Caco-2 (cell line): ENCODE measurements at places on chromosomes 2 and 18.

DNA sequence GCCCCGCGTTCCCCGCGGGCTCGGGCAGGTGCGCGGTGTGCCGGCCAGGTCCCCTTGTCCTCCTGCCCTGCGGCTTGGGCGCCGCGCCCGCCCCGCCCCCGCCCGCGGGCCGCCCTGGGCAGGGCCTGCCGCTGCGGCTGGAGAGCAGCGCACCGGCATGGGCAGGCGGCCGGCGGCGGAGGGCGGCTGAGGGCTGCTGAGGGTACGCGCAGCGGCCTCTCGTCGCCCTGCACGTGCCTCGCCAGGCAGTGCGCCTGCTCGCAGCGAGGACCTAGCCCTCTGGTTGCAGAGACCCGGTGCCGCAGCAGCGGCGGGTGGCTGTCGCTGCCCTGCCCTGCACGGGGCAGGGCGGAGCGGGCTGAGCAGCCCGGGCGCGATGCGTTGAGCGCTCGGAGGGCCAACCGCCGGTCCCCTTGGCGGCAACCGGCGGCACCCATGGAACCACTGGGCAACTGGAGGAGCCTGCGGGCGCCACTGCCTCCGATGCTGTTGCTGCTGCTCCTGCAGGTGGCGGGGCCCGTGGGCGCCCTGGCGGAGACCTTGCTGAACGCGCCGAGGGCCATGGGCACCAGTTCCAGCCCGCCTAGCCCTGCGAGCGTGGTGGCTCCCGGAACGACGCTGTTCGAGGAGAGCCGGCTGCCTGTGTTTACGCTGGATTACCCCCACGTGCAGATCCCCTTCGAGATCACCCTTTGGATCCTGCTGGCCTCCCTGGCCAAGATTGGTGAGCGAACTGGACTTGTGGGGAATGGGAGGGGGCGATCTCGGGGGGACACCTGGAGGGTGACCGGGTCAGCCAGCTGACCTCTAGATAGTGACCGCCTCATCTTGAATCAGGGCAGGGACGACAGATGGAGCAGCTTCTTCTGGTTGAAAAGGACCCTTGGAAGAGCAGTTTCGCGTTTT is at the start of gene SLC9A2:
SLC9A2 (plus strand) TSS at position 140 of the 906 bp plus-strand sequence; CDS start at position 436, 296 bp downstream.
- peak; percentile 77 for DNase-seq

GRCh38 chr2:190254063-190254850 is 65.4 kb downstream of the HIBCH start:
- no peak for DNase-seq

DNA sequence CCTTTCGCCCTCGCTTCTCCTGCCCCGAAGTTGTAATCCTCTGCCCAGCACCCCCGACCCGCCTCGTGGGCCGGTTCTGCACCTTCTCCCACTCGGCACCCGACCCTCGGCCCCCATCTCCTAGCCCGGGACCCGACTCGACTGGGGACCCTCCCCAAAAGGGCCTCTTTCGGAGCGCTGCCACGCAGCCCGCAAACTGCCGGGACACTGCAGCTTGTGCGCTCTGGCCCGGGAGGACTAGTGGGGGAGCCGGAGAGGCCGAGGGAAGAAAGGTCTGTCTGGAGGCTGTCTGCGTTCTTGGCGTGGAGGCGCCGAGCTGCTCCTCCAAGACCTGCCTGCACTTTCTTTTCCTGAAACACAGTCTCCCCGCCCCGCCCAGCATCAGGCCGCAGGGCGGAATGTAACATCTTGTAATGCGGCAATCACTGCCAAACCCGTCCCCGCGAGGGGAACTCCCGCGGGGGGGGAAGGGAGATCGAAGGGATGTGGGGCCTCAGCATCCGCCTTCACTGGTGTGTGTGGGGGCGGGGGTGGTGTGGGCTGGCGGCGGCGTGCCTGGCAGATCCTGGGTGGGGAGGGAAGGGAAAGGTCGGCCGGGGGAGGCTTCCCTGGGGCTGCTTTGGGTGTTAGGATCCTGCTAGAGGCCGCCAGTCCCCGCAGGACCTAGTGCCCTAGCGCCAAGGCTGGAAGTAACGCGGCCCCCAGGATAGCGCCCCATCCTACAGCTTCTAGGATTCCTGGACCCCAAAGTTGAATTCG is 7.4 kb downstream of the DLX2 start:
- DNase-seq = peak; percentile 62

DNA sequence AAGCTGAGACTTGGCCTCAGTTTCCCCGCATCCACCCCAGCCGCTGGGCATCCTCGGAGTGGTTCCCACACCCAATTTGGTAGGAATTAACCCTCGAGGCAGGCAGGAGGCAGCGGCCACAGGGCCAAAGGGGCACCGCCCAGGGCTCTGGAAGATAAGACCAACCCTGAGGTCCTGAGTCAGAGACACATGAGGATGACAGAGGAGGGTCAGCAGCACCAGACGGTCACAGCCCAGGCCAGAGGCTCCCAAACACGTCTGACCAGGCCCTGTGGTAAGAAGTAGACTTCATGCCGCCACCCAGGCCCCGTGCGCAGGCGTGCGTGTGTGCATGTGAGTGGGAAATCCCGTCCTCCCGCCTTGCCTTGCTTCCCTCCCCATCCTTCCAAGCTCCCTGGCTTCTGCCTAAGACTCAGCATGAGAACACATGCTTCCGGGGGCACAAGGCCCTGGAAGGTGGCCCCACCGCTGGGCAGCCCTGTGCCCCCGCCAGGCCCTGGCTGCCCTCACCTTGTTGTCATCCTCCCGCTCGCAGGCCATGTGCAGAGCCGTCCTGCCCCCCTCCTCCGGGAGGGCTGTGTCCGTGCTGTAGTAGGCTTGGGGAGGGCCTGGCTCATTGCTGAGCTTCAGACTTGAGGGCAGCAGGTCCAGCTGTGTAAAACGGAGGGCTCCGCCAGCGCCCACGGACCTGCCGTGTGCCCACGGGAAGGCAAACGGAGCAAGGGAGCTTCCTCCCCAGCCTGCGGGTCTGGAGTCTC is 46.3 kb downstream of the ANKMY1 start:
- peak; percentile 9 for DNase-seq

GRCh38 chr2:120094795-120095194 is 81.9 kb downstream of the EPB41L5 start:
- no peak for DNase-seq

DNA sequence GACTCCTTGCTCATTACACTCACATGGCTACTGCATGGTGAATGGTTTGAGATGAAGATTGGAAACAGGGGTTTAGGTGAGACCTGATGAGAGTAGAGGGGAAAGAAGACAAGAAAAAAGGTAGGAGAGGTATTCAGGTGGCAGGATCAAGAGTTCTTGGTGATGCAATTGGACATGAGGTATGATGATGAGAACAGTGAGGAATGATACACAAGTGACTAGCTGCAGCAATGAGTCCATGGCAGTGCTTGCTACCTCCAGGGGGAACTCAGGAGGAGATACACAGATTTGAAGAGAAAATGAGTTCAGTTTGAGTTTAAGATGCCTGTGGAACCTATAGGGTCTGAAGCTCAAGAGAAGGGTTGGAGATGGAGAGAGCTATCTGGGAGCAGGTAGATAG is 62.1 kb upstream of the NFE2L2 start:
- no peak for DNase-seq

DNA sequence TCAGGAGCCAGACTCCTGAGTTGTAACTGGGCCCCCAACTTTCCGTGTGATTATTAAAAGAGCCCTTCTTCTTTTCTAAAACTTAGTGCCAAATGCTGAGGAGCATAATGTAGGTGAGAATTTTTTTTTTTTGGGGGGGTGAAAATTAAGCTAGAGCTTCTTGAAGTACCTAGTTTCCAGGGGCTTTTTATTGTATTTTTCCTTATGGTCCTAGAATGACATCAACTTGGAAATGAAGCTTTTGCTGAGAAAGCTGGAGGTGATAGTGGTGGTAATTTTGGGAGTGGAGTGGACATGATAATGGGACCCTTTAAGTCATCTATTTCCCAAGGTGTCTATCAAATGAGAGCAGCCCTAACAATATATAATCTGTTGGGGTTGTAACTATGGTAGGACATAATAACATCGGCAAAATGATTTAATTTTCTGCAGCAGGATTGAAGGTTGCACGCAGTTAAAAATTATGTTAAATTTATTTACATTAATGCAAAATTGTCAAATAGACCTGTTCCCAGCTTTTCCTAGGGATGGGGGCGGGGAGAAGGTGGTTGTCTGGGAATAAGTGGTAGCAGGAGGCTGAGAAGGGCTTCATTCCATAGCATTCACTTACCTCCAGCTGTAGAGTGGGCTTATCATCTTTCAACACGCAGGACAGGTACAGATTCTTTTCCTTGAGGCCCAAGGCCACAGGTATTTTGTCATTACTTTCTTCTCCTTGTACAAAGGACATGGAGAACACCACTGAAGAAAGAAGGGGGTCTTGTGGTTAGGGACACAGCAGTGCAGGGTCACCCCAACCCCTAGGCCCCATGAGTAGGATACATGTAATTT is 5.7 kb downstream of the IL1B start:
- no peak for DNase-seq

DNA sequence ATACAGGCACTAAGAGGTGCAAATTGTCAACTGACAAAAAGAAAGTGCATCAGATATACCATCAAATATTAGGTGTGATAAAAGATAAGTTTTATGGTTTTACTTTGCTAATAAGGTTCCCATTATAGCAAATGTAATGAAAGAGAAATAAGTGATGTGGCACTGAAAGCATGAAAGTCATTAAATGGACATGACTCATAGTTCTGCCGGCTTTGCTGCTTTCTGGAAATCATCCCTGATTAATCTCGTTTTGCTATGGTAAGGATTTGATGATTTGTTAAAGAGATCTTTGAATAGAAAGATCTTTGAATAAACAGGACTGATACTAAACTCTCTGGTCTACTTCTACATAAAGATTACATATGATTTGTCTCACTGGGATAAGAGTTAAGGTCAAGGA is 72.7 kb downstream of the CLIP4 start:
- DNase-seq = no peak

GRCh38 chr2:94984964-94985575 is 40.4 kb upstream of the MAL start:
- DNase-seq = no peak

- no peak for DNase-seq
Observed at GRCh38 chr2:64186699-64187605, 42.7 kb upstream of the PELI1 start.

- DNase-seq = no peak
Observed at GRCh38 chr2:207764096-207764630, 5.5 kb downstream of the FZD5 start.

GRCh38 chr2:3727397-3728045 is 24.1 kb downstream of the DCDC2C start:
- no peak for DNase-seq

DNA sequence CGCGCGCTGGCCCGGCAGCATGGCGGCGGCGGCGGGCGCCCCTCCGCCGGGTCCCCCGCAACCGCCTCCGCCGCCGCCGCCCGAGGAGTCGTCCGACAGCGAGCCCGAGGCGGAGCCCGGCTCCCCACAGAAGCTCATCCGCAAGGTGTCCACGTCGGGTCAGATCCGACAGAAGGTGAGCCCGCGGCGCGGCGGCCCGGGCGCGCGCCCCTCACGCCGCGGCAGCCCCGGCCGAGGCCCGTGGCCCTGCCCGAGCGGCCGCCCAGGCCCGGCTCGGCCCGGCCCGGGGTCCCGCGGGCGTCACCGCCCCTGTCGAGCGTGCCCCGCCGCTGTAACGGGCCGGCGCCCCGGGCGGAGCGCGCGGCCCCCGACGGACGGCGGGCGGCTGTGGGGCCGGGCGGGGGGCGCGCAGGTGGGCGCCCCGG is 218 bp downstream of the DGKD start:
- no peak for DNase-seq

DNA sequence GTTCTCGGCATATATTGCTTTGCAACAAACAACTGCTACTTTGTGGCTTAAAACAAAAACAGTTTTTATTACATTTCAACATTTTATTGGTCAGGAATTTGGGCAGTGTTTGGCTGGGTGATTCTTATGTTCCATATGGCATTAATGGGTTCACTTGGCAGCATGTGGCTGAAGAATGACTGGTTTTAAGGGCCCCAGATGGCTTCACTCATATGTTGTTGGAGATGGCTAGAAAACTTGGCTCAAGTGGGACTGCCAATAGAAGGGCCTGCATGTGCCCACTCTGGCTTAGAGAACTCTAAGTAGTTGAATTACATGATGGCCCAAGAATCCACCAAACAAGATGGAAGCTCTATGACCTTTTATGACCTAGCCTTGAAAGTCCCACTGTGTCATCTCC is 86.1 kb downstream of the FASTKD2 start:
- DNase-seq = no peak

GRCh38 chr18:8657873-8658470 is 47.4 kb upstream of the MTCL1 start:
- DNase-seq = no peak

DNA sequence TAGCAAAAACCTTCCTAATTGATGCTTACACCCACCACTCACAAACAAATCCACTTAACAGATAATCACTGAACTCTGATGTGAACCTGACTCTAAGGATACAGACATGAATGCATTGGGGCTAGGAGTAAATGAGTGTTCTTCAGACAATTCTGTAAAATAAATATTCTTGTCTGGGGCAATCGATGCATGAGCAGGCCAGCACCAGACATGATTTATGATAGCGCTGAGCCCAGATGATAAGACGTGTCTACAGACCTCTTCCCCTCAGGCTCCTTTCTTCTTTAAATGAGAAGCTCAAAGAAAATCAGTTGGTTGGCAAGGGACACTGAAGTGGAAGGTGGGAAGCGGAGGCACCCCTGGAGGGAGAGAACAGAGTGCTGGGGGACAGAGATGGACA is 27.3 kb upstream of the BIN1 start:
- DNase-seq = peak; percentile 52

DNA sequence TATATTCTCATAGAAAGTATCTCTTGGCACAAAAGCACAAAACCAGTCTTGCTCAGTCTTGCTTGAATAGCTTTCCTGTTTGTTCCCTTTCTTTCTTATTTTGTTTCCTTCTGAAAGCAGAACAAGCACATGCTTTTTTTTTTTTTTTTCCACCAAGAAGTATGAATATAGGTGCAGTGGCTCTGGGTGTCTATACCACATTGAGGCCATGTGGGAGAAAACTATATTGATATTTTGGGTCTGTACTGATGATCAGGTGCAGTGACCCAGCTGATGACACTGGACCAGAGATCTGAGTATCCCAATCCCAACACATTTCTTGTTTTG is 28.7 kb downstream of the GEMIN6 start:
- no peak for DNase-seq
